8988T (cell line): ENCODE measurements at places on chromosomes 16 and 17.
A peak's percentile ranks its signal among the peaks of the same experiment; 100 is the strongest.

DNA sequence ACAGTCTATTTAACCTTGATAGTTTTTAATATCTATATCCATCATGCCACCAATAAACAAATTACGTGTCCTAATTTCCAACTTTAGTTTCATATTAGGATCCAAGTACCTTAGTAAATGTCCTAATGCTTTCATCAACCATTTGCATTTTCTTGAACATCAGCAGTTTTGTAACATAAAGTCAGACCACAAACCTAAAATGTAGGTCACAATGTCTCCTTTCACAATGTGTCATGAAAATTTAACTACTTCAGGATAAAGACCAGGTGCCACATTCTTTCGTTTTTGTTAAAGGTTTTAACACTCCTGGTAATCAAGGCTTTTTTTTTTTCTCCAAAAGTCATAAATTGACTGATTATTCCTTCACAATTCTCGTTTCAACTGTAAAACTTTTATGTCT is 310.7 kb upstream of the PMFBP1 start:
- no peak for DNase-seq

GRCh38 chr16:74500907-74501306 is 79.6 kb upstream of the CLEC18B start:
- DNase-seq: no peak

- no peak for DNase-seq
Observed at GRCh38 chr16:24544640-24545039, 5.3 kb downstream of the RBBP6 start.

GRCh38 chr17:3894911-3895343 is 2.1 kb upstream of the CAMKK1 start:
- no peak for DNase-seq

DNA sequence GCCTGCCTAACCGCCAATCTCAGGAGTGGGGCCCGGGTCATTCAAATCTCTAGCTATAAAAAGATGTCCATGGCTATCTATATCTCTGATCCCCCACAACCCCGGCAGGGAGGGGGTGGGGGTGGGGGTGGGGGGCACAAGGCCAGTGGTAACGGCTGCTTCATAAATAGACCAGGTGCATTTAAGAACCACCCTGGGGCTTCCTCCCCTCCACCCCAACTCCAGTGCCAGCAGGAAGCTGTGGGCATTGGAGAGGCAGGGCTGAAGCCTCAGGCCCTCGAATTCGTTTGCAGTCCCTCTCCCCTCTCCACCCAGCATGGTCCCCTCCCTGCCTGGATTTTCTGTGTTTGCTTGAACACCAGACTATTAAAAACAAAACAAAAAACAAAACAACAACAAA is 56.0 kb downstream of the RAP1GAP2 start:
- no peak for DNase-seq

DNA sequence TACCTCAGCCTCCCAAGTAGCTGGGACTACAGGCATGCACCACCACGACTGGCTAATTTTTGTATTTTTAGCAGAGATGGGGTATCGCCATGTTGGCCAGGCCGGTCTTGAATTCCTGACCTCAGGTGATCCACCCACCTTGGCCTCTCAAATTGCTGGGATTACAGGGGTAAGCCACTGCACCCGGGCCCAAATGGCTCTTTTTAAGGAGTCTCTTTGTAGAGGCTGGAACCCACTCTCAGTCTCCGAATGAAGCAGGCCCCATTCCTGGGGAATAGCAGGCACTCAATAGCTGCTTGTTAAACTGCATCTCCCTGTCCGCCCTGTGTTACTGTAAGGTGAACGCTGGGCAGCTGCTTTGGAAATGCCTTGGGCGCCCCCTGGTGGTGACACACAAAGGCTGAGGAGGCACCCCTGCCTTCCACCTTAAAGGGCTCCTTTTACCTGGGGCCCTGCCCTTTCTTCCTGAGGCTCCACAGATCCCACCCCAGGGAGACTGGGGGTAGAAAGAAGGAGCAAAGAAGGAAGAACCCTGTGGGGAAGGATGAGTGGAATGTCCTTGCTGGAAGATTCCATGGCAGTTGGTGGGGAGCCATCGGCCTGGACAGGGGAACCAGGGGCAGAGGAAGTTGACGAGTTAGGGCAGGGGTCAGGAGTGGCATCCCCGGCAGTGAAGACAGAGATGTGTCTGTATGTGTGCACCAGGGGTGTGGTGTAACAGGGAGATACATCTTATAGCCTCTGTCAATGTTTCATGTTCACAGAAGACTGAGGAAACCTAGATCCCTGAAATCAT is 6.1 kb upstream of the SP2 start:
- peak; percentile 84 for DNase-seq

- DNase-seq: no peak
Observed at GRCh38 chr17:31497994-31498826, 106.7 kb downstream of the RAB11FIP4 start.

- no peak for DNase-seq
Observed at GRCh38 chr17:1095090-1095852, 84.5 kb downstream of the ABR start.

GRCh38 chr16:29148131-29148691 is 163.4 kb downstream of the LAT start:
- DNase-seq: no peak

DNA sequence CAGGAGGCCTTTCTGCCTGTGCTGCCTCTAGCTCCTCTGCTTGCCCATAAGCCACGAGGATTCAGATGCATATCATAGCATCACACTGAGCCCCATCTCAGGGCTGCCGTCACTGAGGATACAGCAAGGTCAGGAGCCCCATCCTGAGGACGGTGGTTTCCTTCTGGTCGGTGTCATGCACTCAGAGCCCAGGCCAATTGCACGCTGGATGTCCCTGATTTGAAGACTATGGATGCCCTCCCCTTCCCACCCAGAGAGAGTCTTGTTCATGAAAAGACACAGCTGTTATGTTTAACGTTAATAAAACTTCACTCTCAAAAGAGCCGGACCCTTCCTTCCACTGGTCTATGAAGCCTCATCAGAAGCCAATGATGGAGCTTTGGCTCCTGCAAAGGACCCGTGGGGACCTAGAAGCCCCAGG is 19.9 kb downstream of the COTL1 start:
- DNase-seq: no peak

DNA sequence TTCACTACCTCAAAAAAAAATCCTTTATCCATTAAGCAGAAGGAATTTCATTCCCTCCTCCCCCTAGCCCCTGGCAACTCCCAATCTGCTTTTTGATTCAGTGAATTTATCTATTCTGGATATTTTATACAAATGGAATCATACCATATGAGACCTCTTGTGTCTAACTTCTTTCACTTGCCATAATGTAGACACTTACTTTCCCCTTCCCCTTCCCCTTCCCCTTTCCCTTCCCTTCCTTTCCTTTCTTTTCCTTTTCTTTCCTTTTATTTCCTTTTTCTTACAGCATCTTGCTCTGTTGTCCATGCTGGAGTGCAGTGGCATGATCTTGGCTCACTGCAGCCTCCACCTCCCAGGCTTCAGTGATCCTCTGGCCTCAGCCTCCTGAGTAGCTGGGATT is 50.5 kb downstream of the PSMD12 start:
- no peak for DNase-seq

GRCh38 chr17:48816774-48817590 is at the start of gene TTLL6:
Gene TTLL6 (minus strand): TSS chr17:48817229. CDS start chr17:48817072, 157 bp downstream.
- DNase-seq: peak; percentile 70

DNA sequence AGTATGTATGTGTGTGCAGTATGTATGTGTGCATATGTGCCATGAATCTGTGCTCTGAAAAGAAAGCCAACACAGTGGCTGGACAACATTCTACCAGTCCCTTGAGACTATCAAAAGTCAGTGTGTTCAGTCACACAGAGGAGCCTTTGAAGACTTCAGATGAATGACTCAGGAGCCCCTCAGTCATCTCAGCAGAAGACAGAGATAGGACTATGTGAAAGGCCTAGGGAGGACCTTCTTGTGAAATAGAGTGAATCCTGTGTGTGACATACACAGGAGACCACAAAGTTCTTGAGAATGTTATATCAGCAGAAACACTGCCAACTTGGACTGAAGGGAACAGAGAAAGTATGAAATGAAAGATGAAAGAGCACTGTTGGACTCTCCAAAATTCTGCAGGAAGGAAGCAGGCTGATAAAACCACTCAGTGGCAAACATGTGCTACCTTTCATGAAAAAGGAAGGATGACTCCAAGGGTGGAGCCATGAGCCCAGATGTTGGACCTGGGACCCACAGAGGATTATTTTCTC is 108.4 kb downstream of the METRNL start:
- no peak for DNase-seq

- no peak for DNase-seq
Observed at GRCh38 chr17:34504814-34505484, 74.4 kb upstream of the TMEM132E start.

- DNase-seq: no peak
Observed at GRCh38 chr17:68441070-68441770, 16.1 kb downstream of the WIPI1 start.

DNA sequence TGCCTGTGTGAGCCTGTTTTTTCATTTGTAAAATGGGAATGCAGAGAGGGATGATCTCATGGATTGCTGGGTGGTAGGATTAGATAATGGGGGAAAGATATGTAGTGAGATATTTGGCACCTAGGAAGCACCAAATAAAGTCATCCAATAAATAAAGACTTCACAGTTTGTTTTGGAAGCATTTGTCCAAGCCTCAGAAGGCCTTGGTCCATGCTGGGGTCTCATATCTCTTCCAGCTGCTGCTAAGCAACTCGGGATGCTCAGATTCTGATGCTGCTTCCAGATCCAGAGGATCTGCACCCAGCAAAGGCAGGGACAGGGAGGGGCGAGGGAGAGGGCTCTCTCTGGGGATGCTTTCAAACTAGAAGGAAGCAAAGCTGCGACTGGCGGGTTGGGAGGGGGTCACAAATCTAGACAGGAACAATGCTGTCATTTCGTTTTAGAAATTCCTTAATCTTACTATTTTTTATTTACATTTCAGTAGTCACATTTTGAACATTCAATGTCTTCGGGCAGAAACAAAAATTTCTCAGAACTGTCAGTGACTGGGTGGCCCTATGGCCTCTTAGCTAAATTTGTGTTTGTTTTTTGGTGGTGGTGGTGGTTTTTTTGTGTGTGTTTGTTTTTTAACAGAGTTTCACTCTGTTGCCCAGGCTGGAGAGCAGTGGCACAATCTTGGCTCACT is 114.9 kb upstream of the CDH5 start:
- no peak for DNase-seq

DNA sequence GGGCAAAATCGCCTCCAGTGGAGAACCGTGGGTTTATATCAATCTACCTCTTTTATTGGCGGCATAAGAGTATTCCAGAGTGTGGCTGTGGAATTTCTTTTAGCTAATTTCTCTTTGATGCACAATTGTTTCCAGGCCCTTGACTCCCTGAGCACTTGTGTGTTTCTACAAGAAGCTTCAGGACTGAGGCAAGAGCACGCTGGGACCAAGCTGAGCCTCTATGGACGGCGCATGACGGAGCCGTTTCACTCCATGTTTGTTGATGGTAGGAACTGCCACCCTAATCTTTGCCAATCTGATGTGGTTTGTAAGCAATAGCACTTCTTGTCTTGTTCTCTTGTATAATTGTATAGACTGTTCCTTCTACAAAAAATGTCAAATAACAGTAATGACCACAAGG is 11.2 kb upstream of the ANKRD40CL start:
- DNase-seq: no peak

- DNase-seq: no peak
Observed at GRCh38 chr17:81526662-81527571, 1.3 kb upstream of the FSCN2 start.

GRCh38 chr17:1078831-1079561 is 82.1 kb downstream of the TIMM22 start:
- DNase-seq: no peak

- no peak for DNase-seq
Observed at GRCh38 chr17:4635823-4636375, 5.6 kb downstream of the ALOX15 start.

DNA sequence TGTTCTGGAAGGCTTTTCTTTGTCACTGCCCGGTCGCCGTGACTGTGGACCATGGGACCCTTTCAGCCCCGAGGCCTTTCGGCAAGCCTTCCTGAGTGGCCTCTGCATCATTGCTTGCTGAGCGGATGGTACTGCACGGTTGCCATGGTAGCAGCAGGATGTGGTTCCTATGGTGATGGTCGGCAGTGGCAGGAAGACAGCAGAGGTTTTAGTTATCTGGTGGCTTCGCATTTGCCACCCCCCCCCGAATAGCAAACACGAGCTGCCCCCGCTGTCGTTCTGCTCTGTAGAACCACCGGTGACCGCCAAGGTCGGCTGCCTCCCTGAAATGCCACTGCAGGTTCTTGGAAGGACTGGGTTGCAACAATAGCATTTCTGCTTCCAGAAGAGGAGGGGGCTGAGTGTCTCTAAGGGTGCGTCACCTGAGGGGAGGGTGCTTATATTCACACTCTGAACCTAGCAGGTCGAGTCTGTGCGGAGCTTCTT is 76.6 kb downstream of the CMIP start:
- no peak for DNase-seq

GRCh38 chr17:1056761-1057160 is 59.8 kb downstream of the TIMM22 start:
- no peak for DNase-seq

DNA sequence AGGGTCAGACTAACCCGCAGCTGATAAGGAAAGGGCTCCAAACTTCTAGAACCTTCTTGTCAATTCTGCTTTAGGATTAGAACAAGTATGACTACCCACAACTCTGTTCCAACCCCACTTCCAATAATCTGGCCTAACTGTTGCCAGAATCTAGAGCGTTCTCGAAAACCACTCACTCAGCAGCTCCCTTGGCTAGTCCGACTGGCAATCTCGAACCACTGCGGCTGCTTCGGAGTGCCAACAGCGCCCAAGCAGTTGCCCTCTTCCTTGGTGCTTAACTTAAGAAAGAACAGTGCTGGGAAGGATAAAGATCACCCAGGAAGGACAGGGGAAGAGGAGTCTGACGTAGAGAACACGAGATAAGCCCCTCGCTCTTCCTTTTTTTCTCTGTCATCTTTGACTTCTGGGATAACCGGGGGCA is 818 bp downstream of the DNAJC7 start:
- no peak for DNase-seq
